A549 treated with DMSO at 1 μM for 4 hours (cell line): ENCODE measurements at places on chromosomes 1 and 21. TPM values are rescaled to one million over a fixed set of nuclear protein-coding genes. Genes with fewer than 3 reads are reported as not detected.

The DIP2A gene
- 9.1 to 14.4 TPM (median 13.1 TPM) in 5 replicates for total RNA-seq

The HCRTR1 gene
- not detected in 5 replicates for total RNA-seq

The LAMC1 gene
- 94.4 to 132 TPM (median 118 TPM) in 5 replicates for total RNA-seq

The ILF2 gene
- 268 to 316 TPM (median 275 TPM) in 5 replicates for total RNA-seq

The SLFNL1 gene
- 0.03 to 0.07 TPM (median 0.06 TPM) in 3 of 5 replicates, not detected in the others for total RNA-seq

The HORMAD1 gene
- total RNA-seq = 6.0 to 9.4 TPM (median 7.8 TPM) in 5 replicates

The MCOLN3 gene
- total RNA-seq = 3.4 to 4.5 TPM (median 4.0 TPM) in 5 replicates

The PTPN7 gene
- total RNA-seq = 0.05 to 0.11 TPM in 2 of 5 replicates, not detected in the others

The RIPK4 gene
- 11.4 to 15.0 TPM (median 12.3 TPM) in 5 replicates for total RNA-seq

The SMCP gene
- total RNA-seq = not detected in 5 replicates

The CHRM3 gene
- total RNA-seq = 0.02 to 0.15 TPM (median 0.08 TPM) in 4 of 5 replicates, not detected in the other

The SLC44A3 gene
- total RNA-seq = 1.6 to 2.1 TPM (median 1.9 TPM) in 5 replicates

The REG4 gene
- total RNA-seq = not detected in 5 replicates

The VSIG8 gene
- 0.06 to 0.07 TPM in 2 of 5 replicates, not detected in the others for total RNA-seq
